Cardiac muscle cell (in vitro differentiated cells and primary cell): ENCODE measurements at places on chromosomes 16 and 17. TPM values are rescaled to one million over a fixed set of nuclear protein-coding genes. Genes with fewer than 3 reads are reported as not detected.

RNFT1 gene
- 16.9 and 18.1 TPM in 2 replicates for polyA plus RNA-seq

- no peak for DNase-seq
Measured at GRCh38 chr17:63676584-63676983, 23.3 kb downstream of the LIMD2 start.

DNA sequence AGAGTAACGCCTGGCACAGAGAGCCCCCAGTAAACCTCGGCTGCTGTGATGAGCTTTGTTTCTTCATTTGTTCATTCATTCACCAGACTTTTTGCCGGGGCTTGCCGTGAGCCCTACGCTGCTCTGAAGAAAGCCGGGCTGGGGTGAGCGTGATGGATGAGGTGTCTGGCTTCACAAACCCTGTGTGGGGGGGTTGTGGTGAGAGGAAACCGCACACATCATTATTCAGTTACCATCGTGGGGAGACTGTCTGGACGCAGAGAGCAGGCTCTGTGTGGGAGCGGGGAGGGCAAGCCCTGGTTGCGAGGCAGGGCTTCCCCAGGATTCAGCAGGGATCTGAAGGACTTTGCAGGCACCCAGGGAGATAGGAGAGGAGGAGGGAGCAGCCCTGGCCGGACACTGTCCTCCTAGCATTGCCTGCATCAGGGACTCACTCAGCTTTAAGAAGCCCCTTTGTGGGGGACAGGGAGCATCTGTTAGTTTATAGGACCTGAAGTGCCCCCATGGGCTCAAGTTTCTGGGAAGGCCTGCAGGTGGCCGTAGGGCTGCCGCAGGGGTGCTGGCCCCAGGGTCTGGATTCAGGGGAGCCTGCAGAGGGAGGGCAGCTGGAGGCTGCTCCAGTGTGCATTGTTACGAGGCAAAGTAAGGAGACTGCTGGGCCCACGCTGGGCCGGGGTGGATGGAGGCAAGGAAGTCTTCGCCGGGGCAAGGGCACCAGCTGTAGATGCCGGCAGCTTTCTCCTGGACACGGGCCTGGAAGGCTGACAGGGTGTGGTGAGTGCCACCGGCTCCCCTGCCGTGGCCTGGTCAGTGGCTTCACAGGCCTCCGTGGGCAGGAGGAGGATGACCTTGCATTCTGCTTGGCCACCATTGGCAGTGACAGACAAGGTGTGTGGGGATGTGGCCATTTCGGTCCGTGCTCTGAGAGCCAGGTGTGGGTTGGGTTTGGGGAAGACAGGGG is 334.5 kb downstream of the SEC14L1 start:
- DNase-seq: no peak

DNA sequence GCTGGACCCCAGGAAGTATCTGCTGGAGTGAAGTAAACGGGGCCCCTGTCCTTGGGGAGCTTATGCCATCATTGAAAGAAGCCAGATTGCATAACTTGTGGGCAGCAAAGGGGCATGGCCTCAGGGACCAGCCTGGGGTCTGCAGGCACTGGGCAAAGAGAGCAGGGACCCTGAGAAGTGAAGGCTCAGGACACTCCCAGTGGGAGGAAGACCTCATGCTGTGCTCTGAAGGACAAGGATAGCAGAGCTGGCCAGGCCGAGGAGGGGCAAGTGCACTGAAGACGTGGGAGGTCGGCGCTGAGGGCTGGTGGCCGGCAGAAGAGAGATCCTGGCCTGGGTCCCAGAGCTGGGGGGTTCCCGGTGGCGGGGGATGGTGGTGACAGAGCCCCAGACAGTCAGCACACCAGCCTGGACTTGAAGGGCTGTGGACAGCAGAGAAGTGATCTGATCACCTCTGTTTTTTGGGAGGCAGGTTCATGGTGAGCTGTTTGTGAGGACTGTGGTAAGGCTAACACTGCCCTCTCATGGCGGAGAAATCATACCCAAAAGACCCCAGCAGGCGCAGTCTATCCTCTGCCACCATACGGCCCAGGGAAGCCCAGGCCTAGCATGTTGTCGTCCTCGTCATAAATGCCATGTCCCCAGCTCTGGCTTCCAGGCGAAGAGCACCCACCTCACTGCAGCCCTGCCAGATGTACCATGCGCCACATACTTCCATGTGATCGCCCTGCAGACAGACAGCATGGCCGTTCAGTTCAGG is 7.1 kb upstream of the CNP start:
- DNase-seq: peak; percentile 73

GRCh38 chr17:17870247-17870646 is 33.5 kb upstream of the SREBF1 start:
- no peak for DNase-seq

DNA sequence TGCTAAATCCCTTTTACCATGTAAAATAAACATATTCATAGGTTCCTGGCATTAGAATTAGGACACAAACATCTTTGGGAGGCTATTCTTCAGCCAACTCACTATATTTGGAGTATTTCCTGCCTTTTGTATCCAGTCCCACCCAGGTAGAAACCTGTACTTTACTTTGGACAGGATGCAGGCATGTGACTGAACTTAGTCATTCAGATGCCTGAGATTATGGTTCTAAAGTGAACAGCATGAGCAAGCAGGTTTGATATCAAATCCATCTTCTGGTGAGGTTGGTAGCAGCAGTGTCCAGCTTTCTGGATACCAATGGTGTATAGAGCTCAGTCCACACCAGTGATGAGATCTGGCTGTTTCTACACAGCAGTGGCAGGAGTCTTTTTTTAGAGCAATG is 20.2 kb downstream of the CA10 start:
- DNase-seq: no peak

DNA sequence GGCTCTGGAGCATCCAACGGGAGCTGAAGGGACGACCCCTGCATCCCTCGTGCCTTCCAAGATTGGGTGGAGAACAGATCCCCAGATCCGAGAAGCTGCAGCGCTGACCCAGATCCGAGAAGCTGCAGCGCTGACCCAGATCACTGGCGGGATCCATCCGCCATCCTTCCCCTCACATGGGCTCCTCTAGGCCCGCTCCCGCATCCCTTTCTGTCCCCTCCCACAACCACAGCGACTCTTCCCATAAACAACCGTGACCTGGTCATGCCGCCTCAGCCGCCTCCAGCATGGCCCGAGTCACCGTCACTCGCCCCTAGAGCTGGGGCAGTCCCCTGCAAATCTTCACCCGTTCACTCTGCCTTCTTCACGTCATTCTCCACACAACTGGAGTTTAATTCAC is 124.9 kb downstream of the UTP18 start:
- DNase-seq: no peak
